ENCODE measurements at places on chromosomes 5 and 9. TPM values are rescaled to one million over a fixed set of nuclear protein-coding genes. Genes with fewer than 3 reads are reported as not detected.

Gene ADRA1B
- total RNA-seq = 0.14 TPM

Gene GLRA1
- not detected for total RNA-seq

- H3K36me3 ChIP-seq = no peaks in the 10 kb centered on the region
- no peak for DNase-seq
Observed at GRCh38 chr5:93571114-93571949, 9.7 kb downstream of the NR2F1-AS1 start.

DNA sequence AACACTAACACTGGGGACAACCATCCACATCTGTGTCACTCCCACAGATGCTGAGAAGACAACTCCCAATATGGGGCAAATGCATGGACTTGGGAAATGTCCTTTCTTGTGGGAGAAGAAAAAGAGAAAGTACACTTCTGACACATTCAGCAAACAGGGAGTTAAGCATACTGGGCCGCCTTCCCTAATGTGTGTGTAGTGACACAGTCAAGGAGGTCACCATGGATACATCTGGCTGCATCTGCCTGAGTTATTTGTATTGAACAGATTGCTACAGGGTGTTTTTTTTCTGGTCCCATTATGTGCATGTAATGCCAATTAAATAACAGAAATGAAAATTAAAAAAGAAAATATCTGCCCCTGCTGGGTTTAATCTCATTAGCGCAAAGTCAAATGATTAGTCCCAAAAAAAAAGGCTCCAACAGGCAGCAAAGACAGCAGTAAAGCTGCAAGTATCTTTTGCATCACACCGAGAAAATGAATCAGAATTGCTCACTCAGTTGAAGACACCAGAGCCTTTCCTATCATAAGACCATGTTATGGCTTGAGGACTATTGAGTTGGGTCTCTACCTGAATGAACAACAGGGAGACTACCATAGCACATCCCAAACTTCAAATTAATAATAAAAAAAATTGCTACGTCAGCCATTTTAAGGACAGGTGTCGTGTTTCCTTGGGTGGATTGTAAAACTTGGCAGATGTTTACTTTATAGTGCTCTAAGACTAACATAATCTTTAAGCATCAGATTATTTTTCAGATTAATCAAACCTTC lies 395.9 kb downstream of the DTWD2 start:
- no peak for DNase-seq
- peaks cover 6% of the 10 kb centered on the region for H3K4me1 ChIP-seq
- no peaks in the 10 kb centered on the region for H3K27me3 ChIP-seq
- no peak overlapping the region for H3K4me3 ChIP-seq
